ENCODE measurements at places on chromosomes 12 and 14.

GRCh38 chr14:56487090-56487667 lies 92.4 kb upstream of the TMEM260 start:
- no peak for DNase-seq

- no peak for DNase-seq
Observed at GRCh38 chr12:47910981-47911380, 6.2 kb upstream of the VDR start.

DNA sequence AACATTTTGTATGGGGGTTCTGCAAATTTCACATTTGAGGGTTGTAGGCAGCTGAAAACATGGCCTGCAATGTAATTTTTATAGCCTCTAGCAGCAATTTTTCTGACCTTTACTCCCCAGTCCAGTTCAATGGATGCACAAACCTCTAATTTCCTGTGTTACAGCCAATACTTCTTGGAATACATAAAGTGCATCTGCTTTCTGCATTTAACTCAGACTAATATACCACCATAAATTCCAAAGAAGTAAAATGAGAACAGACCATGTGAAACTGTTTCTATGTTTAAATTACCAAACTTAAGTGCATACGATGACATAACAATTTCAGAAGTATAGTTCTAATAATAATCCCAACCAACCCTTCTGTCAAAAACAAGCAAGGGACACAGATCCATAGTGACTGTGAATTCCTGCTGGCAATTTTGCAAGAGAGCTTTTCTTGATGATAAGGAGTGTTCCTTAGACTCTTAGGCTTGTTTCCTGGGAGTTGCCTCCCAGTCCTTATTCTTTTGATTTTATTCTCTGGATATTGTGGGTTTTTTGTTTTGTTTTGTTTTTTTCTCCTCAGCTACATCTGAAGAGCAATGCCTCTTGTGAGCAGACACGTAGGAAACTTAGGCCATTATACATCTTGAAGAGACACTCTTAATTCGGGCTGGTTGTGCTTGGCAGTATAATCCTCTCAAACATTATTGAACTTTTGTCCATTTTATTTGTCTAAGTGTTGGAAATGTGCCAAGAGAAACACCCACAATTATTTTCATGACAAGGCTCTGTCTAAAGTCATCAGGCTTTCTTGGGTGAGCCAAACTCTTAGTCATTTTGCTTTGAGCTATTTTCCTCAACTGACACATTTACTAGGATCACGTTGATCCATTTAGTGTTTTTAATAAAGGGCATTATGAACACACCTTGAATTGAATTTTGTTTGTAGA lies 51.3 kb upstream of the RERGL start:
- no peak for DNase-seq

DNA sequence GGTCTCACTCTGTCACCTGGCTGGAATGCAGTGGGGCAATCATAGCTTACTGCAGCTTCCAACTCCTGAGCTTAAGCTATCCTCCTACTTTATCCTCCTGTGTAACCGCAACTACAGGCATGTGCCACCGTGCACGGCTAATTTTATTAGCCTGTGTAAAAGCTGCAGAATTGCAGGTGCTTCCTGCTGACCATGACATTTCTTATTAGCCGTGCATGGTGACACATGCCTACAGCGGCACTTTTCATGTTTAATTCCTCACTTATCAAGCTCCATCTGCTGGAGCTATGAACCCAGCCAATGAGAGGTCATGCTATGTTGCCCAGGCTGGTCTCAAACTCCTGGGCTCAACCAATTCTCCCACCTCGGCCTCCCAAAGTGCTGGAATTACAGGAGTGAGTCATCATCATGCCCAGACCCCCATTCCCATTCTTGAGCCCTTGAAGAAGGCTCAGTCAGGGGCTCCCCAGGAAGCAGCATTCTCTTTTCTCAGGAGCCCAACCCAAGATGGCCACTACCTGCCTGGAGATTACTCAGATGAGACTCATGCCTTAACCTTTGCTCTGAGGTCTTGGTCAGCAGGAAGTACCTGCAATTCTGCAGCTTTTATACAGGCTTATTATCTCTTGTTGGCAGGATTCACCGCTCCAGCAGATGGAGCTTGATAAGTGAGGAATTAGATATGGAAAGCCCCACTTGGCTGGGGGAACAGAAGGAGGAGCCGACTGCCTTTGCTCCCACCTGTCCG lies 503.2 kb downstream of the MED13L start:
- DNase-seq, result no peak

GRCh38 chr12:1422604-1423315 lies 171.6 kb downstream of the FBXL14 start:
- no peak for DNase-seq

- DNase-seq, result no peak
Observed at GRCh38 chr14:85239791-85240190, 290.2 kb upstream of the FLRT2 start.
